Activated naive CD4-positive, alpha-beta T cell (primary cell): ENCODE measurements at places on chromosomes 13 and 19.

DNA sequence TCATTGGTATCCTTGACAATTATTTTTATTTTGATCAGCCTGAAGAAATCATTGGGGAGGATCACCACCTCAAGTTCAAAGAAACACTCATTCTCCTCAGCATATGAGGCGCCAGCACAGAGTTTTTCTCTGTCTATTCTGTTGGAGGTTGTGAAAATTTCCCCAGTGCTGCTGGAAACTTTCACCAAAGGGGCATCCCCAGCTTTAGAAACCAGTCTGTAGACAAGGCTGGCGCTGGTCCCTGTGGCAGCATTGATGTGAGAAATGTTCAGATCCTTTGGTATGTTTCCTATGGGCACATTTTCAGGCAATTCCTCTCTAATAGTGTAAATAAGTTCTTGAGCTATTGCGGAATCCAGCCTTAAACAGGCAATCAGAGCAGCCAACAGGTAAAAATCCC, 2.1 kb downstream of the PCDH9 start:
- DNase-seq, result no peak

- no peak for DNase-seq
Measured at GRCh38 chr19:29532956-29533355, 7.2 kb downstream of the VSTM2B start.

GRCh38 chr19:19297759-19298158, 22.6 kb downstream of the SUGP1 start:
- no peak for DNase-seq

DNA sequence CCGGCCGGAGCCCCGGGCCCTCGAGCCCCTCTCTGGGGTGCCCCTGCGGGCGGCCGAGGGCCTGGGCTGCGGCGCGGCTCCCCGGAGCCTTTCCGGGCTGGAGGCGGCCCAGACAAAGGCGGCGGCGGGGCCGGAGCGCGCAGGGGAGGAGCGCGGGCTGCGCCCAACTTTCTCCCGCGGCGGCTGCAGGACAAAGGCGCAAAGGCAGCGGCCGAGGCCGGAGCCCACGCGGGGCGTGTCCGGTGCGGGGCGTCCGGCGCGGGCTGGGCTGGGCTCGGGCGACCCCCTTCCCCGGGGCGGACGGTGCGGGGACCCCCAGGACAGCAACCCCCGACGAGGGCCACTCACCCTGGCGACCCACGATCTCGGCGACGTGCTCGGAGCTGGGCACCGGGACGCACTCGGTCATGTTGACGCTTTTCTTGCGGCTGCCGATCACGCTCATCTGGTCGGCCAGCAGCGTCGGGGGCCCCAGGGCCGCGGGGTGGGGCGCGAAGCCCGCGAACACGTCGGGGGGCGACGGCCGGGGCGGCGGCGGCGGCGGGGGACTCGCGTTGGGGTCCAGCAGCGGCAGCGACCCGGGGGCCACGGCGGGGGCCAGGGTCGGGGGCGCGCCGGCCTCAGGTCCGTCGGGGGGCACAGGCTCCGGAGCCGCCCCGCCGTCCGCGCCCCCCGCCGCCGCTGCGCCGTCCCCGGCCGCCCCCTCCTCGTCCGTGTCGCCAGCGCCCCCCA, 843 bp downstream of the MEX3D start:
- no peak for DNase-seq

DNA sequence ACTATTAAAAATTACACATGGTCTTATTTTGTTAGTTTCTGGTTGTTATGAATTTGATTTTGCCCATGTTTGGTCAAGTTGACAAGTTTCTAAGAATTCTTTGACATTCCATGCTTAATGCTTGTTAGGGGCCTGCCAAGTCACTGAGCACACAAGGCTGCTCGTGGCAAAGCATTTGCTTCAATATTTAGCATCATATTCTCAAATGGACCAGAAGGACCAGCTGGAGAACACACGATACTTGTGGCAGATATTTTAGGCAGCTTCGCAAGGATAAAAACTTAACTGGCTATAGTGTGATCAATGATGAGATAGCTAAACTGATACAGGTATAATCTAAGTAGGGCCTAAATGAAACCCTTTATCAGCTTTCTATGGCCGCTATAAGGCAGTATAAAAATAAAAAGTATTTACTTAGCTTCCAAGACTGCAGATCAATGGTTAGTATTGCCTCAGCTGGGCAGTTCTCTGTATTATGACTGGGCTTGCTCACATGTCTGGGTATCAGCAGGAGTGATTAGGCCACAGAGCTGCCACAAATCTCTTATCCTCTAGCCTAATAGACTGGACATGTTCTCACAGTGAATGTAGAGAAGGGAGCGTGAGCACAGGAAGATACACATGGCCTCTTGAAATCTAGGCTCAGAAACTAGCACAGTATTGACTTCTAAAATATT, 155.9 kb upstream of the SPRY2 start:
- DNase-seq, result no peak

DNA sequence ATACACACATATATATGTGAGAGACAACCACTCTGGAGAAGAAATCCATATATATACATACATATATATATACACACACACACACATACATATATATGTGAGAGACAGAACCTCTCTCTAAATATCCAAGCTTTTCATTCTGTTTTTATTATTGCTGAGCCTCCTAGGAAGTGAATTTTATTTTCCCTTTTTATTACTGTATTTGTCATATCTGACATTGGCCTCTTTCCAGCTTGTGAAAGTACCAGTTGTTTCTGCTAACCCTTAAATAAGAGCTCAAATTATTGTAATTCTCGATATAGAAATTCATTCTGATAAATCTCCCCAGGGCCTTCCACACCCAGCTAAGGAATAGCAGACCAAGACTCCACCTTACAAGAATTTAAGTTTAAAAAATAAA, 81.0 kb downstream of the NUFIP1 start:
- DNase-seq, result no peak

DNA sequence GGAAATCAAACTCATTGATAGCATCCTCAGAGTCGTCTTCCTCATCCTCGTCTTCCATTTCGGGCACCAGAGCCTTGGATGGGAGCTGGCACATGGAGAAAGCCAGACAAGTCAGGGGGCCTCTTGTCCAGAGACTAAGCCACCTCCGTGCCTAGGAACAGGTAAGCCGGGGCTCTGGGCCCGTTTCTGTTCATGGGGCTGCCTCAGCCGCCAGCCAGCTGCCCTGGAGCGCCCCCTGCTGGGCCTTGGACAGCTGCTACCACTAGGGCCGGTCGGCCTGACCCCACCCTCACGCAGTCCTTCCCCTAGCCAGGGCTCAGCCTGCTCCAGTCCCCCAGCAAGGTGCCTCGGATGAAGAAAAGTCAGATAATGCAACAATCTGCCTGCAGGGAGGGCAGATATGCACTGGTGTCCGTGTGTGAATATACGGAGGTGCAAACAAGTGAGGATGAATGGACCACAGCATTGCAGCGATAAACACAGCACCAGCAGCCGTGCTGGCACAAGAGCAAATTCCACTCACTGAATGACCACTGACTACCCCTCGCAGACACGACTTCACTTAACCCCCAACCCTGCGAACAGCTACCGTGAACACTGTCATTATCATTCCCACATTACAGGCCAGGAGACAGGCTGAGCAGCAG, 11.9 kb upstream of the PRKD2 start:
- DNase-seq, result peak; percentile 72

- DNase-seq, result no peak
Measured at GRCh38 chr13:60690604-60691003, 293.6 kb downstream of the TDRD3 start.

- no peak for DNase-seq
Measured at GRCh38 chr19:46719629-46720502, 3.0 kb upstream of the PRKD2 start.

GRCh38 chr13:54972838-54973237, 1944.2 kb downstream of the OLFM4 start:
- no peak for DNase-seq

GRCh38 chr19:49565261-49565660, 15.1 kb downstream of the NOSIP start:
- no peak for DNase-seq

- no peak for DNase-seq
Measured at GRCh38 chr19:33392341-33393285, 19.1 kb downstream of the CEBPG start.

DNA sequence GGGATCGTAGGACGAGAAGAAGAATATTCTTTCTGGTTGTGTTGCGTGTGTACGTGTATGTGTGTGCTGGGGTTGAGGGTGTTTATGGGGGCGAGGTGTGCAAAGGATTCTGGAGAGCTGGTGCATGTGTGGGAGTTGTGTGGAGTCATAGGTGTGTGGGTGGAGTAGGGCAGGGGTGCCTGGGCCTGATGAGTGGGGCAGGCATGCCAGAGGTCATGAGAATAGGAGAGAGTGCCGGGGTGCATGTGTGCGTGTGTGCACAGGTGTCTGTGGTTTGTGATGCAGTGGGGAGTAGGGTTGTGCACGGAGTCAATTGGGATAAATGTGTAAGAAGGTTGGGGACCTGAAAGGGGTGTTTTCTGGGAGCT, 649 bp downstream of the TMEM91 start:
- no peak for DNase-seq

DNA sequence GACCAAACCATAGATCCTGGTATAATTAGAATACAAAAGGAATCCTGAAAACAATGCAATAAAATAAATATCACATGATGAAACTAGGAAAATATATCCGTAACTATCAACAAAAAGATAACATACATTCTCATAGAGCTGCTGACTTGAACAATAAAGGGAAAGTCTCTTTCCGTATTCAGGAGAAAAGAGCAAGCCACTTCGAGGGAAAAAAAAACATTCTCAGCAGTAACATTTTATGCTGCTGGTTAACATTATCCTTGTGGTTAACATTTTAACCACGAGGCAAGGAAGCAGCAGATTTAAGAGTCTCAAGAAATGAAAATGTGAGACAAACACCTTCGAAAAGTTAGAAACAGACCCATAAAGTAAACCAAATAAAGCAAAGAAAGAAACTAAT, 25.8 kb downstream of the NALCN start:
- DNase-seq, result no peak

DNA sequence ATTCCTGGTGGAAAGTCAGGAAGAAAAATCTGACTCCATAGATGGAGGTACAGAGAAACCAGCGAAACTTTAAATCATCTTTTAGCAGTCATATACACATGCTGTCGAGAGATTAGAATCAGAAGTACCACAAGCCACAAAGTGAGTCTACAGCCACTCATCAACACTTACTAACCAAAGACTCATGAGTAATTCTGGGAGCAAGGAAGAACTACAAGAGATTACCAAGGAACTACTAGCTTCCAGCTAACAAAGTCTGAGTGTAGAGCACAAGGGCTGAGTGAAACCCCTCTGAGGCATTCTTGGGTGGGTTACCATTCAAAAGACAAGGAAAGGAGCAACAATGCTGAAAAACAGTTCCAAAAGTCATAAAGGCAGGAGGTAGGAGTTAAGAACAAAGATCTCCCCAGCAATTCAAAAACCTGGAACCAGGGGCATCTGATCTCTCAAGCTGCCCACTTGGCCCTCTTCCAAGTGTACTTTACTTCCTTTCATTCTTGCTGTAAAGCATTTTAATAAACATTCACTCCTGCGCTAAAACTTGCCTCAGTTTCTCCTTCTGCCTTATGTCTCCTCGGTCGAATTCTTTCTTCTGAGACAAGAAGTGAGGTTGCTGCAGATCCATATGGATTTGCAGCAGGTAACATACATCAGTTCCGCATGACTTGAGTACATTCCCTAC, 13.0 kb downstream of the RBM26 start:
- no peak for DNase-seq

GRCh38 chr19:2341244-2341751, 12.8 kb downstream of the SPPL2B start:
- DNase-seq, result no peak

DNA sequence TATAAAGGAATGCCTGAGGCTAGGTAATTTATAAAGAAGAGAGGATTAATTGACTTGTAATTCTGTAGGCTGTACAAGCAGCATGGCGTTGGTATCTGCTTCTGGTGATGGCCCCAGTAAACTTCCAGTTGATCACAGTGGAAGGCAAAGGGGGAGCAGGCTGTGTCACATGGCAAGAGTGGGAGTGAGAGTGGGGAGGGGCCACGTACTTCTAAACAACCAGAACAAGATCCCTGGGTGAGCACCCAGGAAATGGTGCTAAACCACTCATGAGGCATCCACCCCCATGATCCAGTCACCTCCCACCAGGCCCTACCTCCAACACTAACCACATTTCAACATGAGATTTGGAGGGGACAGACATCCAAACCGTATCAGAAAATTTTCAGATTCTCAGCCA, 3.0 kb upstream of the RNF113B start:
- DNase-seq, result no peak

DNA sequence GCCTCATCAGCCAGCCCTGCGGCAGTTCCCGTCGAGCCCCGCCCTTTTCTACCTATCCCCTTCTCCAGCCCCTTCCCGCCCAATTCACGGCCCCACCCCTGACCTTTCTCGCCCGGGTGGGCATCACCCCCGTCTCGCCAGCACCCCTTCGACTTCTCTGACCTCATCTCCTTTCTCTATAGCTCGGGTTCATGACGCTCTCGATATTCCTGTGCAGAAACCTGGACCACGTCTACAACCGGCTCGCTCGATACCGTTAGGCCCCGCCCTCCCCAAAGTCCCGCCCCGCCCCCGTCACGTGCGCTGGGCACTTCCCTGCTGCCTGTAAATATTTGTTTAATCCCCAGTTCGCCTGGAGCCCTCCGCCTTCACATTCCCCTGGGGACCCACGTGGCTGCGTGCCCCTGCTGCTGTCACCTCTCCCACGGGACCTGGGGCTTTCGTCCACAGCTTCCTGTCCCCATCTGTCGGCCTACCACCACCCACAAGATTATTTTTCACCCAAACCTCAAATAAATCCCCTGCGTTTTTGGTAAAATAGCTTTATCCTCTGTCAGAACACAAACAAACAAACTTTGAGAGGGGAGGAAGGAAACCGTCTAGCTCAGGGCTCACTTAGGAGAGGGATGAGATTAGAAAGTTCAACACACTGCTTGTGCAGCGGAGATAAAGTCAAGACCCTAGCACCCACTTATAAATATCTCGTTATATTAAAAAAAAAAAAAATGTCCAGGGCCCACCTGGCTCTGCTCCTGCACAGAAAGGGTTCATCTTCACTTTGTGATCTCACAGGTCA, 5.1 kb downstream of the CD37 start:
- DNase-seq, result no peak
